ENCODE measurements at places on chromosomes 7 and 10.

DNA sequence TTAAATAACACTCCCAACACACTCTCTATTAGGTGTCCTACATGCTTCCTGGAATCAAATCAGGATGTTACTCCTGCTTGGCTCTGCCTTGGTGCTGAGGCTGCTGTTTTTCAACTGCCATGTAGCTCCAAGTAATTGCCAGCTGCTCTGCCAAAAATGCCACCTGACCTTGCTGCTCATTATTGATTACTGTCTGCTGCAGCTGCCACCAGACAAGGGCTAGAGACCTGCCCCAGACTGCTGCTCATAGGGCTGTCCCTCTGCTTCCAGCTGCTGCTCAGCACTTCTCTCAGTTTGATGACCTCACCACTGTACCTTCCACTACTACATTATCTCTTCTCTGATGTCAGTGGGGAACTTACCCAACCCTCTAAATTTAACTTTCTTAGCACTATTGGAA lies 102.5 kb downstream of the PCLO start:
- DNase-seq: no peak

DNA sequence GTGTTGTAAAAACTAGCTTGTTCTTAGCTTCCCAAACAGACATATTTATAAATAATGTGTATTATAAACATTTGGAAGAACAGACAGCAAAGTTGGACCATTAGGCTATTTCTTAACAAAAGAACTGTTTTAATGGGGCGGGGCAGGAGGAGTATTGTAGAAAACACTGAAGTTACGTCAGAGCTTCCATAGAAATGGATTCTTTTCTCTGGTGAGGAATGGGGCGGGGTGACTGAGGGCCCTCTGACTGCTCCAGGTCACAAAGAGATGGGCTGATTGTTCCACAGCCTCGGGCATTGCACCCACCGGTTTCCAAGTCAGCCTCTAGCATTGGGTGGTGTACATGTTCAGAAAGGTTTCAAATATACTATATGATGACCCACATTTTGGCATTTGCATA lies 36.8 kb upstream of the ADAM12 start:
- DNase-seq: no peak

- DNase-seq: no peak
Observed at GRCh38 chr10:89915021-89915420, 213.6 kb downstream of the KIF20B start.

- DNase-seq: no peak
Observed at GRCh38 chr10:6769704-6770417, 189.8 kb upstream of the PRKCQ start.

- DNase-seq: no peak
Observed at GRCh38 chr7:50207251-50207564, 97.3 kb upstream of the IKZF1 start.

- no peak for DNase-seq
Observed at GRCh38 chr7:5766321-5766761, 15.1 kb downstream of the RNF216 start.

DNA sequence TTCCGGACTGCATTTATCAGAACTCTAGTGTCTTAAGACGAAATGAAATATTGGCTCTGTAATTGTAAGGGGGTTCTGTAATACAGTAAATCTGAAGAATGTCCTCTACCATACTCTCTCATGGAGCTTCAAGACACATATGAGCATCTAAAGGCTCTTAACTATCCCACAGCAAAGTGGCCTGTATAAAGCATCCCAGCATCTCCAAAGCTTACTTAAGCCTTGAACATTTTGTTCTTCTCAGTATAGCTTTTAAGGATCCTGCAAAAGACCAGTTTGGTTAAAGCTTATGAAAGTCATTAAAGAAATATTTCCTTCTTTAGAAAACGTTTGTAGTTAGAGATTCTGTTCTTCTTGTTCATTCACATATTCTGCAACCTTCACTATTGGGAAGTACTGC lies 75.1 kb downstream of the HGF start:
- no peak for DNase-seq

DNA sequence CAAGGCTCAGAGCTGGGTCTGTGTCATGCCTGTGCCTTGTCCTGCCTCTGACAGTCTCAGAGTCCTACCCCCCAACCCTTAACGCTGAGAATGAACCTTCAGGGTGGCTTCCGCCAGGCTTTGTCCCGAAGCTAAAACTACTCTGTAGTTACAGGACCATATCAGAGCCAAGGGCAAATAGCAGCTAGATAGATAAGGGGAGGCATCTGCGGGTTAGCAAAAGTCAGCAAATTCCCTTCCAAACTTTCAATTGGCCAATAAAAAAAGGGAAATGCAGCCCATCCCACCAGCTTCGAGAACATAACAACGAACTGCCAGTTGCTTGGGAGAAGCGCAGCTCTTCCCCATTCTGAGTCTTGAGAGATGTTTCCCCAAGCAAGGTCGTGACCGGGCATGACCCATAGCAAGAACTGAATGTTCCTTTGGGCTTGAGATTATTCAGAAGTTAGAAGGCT lies 17.7 kb downstream of the CCL24 start:
- no peak for DNase-seq

GRCh38 chr7:151891182-151891581 lies 14.3 kb upstream of the PRKAG2 start:
- no peak for DNase-seq

DNA sequence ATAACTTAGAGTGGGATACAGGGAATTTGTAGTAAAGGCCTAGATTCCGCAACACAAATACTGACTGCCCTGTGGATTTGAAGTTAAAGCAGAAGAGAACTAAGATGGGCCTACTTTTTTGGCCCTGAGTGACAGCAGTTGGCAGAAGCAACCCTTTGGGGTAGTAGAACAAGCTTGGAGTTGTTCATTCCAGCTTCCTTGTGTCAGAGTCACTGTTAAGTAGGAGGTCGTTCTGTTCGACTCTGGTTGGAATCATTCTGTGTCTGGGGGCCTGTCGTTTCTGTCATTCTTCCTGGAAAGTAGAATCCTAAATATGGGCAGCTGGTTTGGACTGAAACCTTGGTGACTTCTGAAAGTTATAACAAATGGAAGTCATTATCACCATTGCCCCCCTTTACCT lies 865.9 kb downstream of the LRMDA start:
- no peak for DNase-seq

DNA sequence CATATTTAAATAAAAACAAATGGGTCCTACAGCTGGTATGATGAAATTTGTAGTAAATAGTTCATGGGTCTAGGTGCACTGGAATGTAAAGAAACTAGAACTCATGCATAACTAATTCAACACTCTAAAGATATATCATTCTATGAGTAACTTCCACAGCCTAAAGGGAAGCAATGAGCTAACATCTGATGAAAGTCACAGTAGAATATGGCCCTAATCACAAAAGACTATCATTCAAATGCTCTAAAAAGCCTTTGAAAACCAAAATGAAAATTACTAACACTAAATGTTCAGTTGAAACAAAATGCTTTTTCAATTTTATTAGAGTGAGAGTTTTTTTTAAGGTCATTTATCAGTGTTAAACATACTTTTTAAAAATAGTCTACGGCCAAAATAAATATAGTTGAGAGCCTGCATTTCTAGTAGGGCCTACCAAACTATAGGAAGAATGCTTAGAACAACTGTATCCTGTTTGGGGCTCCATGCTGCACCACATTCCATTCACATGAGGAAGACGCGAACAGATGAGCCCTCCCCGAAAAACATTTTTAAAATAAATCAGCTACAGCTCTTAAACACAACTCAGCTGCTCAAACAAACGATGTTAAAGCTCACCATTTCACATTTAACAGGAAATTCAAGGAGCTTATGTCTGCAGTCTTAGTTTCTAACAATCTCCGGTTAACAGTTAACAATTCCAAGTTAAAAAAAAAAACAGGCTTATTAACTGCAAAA lies 134.5 kb downstream of the NRBF2 start:
- no peak for DNase-seq

DNA sequence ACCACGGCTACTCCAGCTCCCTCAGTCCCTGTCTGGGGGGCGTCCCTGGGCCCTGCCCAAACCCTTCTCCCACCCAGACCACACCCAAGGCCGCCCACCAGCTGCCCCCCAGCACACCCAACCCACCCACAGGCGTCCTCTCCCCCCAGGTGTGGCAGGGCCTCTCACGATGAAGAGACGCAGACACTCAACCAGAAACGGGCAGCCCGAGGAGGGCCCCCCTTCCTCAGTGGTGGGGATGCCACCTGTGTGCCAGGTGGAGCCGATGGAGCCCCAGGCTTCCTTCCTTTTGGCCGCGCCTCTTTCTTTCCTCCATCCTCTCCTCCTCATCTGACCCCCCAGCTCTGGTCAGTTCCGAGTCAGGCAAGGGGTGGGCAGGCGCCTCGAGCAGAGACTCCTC lies 28.7 kb downstream of the ADGRA1 start:
- DNase-seq: no peak

DNA sequence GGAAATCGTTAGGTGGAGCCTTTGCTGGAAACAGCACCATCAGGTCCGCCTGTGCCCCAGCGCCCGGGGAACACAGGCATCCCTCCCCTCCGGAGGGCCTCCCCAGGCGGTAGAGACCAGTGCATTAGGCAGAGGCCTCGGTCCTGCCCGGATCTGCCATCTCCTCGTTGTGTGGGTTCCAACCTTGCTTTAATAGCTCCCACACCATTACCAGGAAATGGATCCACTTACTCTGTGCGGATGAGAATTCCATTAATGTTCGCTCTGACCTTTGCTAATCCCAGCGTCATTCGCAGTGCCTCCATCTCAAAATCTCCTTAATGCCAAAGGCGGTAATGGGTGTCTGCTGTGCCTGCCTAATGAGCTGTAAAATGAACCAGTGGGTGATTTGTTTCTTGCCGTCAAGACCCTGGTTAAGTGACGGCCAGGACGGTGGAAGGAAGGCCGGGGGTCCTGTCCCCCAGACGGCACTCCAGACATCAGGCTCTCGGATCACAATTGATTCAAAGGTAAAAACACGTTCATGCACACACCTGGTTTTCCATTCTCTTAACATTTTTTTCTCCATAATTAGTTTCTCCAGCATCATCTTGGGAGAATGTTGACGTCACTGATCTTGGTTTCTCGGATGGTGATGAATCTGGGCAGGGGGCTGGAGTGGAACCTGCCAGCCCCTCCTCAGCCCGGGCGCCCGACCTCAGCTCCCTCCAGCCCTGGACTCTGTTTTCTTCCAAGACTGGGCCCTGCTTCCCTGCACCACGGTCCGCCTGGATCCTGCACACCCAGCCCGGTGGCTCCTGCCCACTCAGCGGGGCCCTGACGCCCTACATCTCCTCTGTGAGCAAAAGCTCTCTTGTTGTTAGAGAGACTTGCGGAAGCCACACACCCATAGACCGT lies 22.8 kb upstream of the FAM20C start:
- DNase-seq: no peak

GRCh38 chr7:20199015-20199737 lies 18.0 kb downstream of the MACC1 start:
- DNase-seq: no peak

GRCh38 chr10:31033147-31033546 lies 1.5 kb upstream of the ZNF438 start:
- DNase-seq: no peak

GRCh38 chr7:56287429-56288138 lies 171.4 kb upstream of the NUPR2 start:
- DNase-seq: no peak

DNA sequence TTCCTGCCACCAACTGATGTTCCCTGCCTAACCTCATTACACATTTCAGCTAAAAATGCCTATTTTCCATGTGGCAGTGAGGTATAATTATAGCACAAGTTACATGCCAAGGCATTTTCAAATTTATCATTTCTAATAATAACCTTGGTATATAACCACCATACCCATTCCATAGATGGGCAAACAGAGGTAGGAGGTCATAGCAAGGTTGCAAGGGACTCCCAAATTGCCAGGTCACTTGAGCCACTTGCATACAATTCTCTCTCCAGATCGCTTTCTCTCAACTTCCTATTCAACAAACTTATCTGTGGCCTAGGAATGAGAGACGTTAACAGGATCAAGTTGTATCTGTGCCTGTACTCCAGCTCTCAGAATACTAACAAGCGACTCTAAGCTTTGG lies 108.3 kb downstream of the ATXN7L1 start:
- DNase-seq: no peak

- no peak for DNase-seq
Observed at GRCh38 chr7:65269150-65269856, 104.4 kb upstream of the ZNF92 start.

DNA sequence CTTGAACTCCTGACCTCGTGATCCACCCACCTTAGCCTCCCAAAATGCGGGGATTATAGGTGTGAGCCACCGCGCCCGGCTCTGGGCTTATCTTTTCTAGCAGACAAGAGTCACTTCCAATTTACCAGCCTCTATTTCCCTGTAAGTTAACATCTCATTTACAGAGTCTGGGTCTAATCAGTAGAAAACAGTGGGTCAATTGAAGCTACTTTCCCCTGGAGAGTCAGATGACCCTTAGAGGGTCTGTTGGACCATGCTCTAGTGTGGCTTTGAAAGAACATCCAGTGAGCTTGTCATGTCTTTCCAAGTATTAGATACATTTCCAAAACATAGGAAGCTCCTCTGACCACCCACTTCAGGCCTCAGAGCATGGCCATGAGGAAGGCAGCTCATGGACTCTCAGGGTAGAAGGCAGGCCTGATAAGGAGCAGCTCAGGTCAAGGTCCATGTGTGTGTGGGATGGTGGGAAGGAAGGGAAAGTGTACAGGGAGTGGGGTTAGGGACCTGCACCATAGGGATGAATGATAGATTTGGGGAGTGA lies 27.6 kb upstream of the RBM20 start:
- no peak for DNase-seq
